ENCODE measurements at places on chromosomes 11 and 22. TPM values are rescaled to one million over a fixed set of nuclear protein-coding genes. Genes with fewer than 3 reads are reported as not detected.

DNA sequence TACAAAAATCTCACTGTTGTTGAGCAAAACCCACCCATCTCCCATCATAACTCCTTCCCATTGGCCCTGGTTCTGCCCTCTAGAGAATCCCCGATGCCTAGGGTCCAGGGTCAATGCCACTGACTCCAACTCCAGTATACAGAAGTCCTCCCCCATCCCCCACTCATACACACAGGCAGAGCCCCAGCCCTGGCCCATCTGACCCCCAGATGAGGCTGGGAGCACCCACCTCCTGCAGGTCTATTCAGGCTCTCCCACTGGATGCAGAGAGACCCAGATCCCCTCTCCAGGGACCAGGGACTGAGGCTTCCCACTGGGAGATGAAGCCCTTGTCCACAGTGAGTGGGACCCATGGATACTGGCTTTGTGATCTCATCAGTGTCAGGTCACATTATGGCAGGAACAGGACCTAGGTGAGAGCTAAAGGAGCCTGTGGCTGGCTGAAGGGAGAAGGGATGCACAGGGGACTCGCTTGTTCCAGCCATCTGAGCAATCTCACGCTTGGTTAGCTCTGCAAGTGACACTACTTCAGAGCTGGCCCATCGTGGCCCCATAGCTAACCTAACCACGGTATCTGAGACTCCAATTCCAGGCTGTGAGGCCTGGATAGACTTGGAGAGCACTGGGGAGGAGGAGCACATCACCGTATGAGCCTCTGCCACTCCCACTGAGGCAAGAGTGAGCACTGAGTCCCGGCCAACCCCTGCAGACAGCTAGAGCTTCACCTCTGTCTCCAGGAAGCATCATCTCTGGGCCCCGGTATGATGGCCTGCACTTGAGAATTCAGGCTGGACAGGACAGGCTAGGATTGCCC lies 35.7 kb downstream of the TRIM29 start:
- DNase-seq = no peak

DNA sequence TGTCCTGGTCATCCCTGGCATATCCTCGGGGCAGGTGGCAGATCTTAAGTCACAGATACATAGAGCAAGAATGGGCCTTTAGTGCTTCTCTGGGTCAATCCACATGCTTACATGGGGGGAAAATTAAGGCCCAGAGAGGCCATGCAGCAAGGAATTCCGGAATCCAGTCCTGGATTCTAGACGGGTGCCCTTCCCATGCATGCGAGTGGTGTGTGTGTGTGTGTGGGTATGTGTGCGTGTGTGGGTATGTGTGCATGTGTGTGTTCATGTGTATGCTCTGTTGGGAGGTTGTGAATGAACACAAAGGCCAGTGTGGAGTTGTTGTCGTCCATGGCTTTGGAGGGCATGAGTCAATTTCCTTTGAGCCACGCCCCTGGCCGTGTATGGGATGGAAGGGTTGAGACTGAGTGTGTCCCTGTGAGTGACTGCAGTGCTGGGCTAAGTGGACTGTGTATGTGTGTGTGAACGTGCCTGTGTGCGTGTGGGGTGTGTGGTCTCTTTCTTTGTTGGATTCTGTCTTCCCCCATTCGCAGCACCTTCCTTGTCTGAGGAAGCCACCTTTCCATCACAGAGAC lies 33.4 kb upstream of the EIF3D start:
- peak; percentile 60 for DNase-seq

DNA sequence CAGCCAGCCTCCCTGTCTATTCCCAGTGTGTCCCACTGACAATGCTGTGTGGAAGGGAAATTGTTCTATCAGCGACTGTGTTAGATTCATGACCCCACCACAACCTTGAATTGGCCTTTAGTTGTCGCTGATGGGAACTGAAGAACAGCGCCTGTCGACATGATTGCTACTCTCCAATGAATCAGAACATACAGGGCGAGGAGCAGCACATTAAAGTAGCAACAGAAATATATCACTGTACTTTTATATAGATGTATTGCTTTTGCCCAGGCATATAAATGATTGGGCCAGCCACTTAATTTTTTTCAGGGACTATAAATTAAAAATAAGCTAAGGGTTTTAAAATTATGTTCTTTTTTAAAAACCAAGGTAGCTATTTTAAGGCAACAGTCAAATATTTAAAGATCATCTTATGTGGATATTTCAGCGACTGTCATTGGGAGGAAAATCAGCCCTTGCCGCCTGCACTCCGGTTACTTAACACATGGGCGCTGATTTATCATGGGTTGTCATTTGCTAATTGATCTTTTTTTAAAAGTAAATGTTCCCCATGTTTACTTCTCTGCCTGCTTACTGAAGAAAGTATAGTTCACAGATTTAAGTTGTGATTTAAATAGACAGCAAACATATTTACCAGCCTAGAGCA lies 42.1 kb downstream of the ARL14EP start:
- no peak for DNase-seq

- no peak for DNase-seq
Observed at GRCh38 chr22:35307892-35308291, 8.2 kb downstream of the TOM1 start.

GRCh38 chr11:18304745-18305144 lies 17.2 kb downstream of the HPS5 start:
- DNase-seq = no peak

DNA sequence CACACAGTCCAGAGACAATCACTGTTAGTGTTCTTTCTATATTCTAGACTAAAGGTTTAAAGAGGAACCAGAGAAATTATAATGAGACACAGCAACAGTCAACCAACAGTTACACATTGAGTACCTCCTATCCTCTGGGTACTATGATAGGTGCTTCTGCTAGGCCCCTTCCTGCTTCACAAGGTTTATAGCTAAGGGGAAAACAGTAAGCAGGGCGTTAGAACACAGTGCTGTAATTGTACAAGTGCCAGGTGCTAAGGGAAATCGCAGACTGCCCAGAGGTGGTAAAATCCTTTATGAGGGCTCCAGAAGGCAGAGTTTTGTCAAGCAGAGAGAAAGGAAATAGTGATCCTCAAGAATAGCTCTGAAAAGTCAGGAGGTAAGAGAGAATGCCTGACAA lies 297.2 kb upstream of the FAT3 start:
- DNase-seq = no peak

- no peak for DNase-seq
Observed at GRCh38 chr11:44876906-44877305, 73.8 kb downstream of the TP53I11 start.

GRCh38 chr22:29257751-29258181 lies 10.0 kb downstream of the RHBDD3 start:
- peak; percentile 18 for DNase-seq

GRCh38 chr11:110798201-110798900 lies 86.1 kb upstream of the ARHGAP20 start:
- no peak for DNase-seq

- DNase-seq = no peak
Observed at GRCh38 chr11:50275133-50275532, 242.5 kb downstream of the OR4C45 start.

Gene TH
- total RNA-seq = 0.88 TPM

Gene YPEL4
- 1.1 TPM for total RNA-seq

Gene SEPTIN5
- total RNA-seq = 8.2 TPM

Gene NXPE2
- 0.39 TPM for total RNA-seq

Gene FOXRED1
- 18.6 TPM for total RNA-seq

Gene TRAPPC4
- total RNA-seq = 150 TPM

Gene MYOD1
- not detected for total RNA-seq
